ENCODE measurements at places on chromosomes 4 and X. TPM values are rescaled to one million over a fixed set of nuclear protein-coding genes. Genes with fewer than 3 reads are reported as not detected.

GRCh38 chr4:17072483-17072882 lies 174.0 kb upstream of the LDB2 start:
- DNase-seq = no peak

DNA sequence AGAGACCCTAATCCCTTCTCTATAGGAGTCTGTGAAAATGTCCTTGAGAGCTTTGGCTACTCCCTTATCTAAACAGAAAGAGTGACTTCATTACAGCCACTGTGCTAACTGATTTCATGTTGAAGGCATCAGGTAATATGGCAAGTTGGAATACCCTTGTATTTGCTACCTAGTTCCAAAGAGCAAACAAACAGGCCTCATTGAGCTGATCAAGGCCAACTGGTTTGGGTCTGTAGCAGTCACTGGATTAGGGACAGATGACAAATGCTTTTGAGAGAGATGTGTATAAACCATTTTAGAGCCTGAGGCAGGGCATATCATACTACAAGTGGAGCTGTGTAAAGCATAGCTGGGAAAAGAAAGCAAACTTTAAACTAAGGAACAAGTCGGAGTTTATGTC lies 22.9 kb upstream of the PDLIM5 start:
- no peak for DNase-seq

- no peak for DNase-seq
Measured at GRCh38 chrX:1207496-1208025, 4.9 kb downstream of the CRLF2 start.

GRCh38 chr4:61628282-61628681 lies 428.2 kb downstream of the ADGRL3 start:
- no peak for DNase-seq

DNA sequence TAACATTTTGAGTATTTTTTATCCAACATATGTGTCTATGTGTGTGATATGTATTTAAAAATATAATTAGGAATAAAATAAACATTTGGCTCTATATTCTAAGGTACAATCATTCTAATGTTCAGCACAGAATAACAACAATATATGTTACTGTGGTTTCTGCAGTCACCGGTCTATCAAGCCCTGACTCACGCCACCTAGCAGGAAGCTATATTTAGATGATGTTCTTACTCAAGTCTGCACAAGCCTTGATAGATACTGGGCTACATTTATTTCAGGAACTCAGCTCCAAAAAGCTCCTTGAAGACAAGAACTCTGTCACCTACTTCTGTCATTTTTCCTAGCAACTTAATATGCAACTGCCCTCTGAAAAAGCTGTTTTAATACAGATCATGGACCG lies 152.0 kb upstream of the FTHL17 start:
- DNase-seq = no peak

DNA sequence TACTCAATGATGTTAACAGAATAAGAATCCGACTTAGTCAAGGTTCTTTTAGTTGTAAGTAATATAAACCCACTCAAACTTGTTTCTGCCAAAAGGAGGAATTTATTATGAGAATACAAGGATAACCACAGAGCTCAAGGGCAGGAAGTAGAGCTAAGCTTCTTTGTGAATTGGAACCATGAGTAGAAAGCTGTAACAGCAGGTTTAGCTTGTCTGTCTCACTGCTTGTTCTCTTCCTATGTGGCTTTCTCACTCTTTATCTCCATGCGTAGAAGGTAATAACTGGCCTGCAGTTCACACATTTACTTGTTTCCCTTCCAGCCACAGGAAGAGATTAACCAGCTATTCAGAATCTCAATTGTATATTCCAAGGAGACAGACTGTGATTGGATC lies 378.3 kb downstream of the PPP1R2C start:
- no peak for DNase-seq

DNA sequence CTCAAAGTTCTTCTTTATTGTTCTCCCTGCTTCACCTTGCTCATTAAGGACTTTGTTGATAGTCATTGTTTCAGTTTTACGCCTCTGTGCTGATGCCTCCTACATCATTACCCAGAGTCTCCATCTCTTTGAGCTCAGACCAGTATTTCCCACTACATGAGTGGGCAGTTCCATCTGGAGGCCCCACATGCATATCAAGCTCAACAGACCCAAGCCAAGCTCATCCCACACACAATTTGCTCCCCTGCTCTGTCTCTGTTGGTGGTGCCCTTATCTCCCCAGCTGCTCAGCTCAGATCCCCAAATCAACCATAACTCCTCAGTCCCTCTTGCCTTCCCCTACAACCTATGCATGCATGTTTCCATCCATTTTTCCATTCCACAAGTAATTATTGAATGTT lies 85.1 kb upstream of the EFNB1 start:
- DNase-seq = no peak

- DNase-seq = no peak
Measured at GRCh38 chr4:87884976-87885549, 52.3 kb downstream of the MEPE start.

- no peak for DNase-seq
Measured at GRCh38 chr4:118773429-118773792, 62.5 kb downstream of the SEC24D start.

- DNase-seq = no peak
Measured at GRCh38 chrX:129404670-129405008, 118.7 kb downstream of the SMARCA1 start.

DNA sequence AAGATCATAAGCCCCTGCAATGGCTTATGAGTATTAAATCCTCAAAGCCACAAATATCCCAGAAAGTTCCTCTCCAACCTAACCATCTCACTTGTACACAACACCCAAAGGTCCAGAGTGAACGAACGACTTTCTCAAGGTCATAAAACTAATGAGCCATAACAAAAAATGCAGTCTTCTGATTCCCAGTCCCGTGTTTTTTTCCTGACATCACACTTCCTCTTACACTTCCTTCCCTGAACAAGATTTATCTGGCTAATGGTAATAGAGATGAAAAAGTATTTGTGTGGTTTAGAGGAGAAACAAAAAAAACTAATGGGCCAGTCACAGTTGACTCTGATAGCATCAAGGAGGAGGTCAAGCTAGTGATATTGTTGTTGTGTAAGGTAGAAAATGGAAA lies 99.5 kb upstream of the KLHL13 start:
- DNase-seq = no peak

GRCh38 chrX:40952855-40953254 lies 132.4 kb upstream of the USP9X start:
- DNase-seq = no peak

DNA sequence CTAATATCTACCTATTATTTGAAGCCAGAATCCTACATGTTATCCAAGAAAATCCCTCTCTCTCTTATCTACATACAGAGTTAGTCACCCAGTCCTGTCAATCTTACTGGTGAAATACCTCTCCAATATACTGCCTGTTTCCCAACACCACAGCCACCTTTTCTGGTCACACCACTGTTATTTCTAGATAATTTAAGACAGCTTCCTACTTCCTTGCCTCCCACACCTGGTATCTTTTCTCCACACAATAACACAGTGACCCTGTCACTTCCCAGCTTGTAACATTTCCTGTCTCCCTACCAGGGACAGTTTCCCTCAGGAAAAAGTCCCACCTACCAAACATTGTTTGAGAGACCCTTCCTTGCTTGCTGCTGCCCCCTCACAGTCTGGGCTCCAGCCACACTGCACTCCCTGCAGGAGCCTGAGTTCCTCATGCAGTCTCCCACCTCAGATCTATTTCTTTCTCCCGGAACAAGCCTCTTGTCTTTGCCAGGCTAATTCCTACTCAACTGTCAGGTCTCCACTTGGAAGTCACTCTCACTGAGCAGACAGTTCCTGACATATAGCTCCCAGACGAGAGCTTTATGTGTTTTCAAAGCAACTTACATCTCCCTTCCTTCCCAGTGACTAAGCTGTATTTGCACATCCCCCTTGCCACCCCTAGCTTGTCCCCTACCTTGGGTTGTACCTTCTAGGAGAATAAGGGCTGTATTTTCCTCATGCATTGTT lies 73.6 kb upstream of the QRFPR start:
- DNase-seq = no peak

PNMA3 gene
- total RNA-seq = 0.17 TPM

TRIM61 gene
- total RNA-seq = 0.33 TPM

IQSEC2 gene
- 24.8 TPM for total RNA-seq

HTRA3 gene
- total RNA-seq = 82.2 TPM

Data from esophagus muscularis mucosa (tissue), 4 donors.